Left colon (tissue), 2 donors: ENCODE measurements at places on chromosomes 7 and 10.

GRCh38 chr10:60042914-60043313 is 136.6 kb upstream of the CCDC6 start:
- DNase-seq: no peak

- no peak for DNase-seq
Measured at GRCh38 chr10:50541921-50542320, 81.8 kb downstream of the SGMS1 start.

DNA sequence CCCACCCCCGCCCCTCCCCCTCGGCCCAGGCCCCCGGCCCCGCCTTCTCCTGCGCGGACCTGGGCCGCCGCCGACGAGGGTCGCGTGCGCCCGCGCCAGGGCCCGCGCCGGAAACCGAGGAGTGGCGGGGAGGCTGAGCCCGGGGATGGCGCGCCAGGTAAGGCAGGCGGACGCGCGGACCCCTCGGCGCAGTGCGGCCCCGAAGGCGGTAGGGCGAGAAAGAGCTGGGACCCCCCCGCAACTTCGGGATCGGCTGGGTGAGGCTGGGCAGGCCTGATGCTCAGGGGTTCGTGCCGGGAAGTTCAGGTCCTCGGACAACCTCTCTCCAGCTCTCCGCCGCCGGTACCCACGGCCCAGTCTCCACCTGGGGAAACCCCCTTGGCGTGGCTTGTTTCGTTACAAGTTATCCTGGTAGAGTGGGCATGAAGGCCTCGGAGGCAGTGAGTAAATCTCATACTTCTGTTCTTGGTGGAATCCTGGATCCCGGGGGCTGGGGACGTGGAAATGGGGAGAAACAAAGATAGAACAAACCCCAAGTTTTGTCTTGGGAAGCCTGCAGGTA is 58.4 kb downstream of the ZNF467 start:
- no peak for DNase-seq

- DNase-seq: no peak
Measured at GRCh38 chr10:52871191-52871843, 98.7 kb upstream of the MBL2 start.

GRCh38 chr10:61606959-61607907 is 55.5 kb upstream of the CABCOCO1 start:
- DNase-seq: no peak

- DNase-seq: no peak
Measured at GRCh38 chr7:19144661-19145433, at the start of gene FERD3L. Gene FERD3L, minus strand, starts transcription at chr7:19145421. Its CDS starts 59 bp downstream, at chr7:19145362.

DNA sequence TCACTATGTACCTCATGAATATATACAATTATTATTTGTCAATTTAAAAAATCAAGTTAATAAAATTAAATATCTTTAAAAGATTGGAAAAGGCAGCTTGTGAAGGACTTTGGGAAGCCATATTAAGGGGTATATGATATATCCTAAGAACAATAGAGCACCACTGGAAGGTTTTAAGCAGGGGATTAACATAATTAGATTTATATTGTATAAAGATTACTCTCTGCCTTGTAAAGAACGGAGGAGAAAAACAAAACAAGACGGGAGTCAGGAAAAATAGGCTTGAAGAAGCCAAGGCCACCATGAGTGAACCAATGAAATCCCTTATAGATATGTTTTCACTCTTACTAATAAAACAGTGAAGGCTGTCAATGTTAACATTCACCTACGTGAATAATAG is 11.1 kb upstream of the CNNM1 start:
- no peak for DNase-seq

DNA sequence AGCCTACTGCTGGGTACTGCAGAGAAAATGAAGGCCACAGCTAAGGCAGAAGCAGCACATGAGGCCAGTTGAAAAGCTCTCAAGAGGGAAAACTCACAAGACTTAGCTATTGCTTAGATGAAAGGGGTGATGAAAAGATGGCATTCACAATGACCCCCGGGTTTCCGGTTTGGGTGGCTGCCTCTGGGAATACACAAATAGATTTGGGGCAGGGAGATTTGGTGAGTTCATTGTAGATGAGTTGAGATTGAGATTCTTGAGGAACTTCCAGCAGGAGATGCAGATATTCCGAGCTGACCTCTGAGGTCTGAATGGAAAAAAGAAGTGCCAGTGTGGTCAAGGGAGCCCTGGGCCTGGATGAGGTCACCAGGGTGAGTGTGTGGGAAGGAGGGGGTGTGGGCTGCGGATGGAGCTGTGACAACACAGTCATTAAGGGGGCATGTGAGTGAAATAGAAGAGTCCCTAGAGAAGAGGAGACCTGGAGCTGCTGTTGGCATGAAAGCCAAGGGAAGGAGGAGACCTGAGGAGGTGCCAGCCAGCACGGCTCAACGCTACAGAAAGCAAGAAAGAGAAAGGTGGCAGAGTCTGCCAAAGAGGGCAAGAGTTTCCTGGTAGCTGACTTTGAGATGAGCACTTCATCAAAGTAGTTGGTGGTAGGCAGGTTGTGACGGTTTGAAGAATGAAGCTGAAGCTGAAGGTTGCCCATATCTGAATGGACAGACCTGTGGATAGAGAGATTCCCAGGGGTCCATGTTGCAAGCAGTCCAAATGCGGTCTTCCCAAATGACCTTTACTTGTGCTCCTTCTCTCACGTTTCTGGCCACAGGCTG is 43.7 kb downstream of the HIF1AN start:
- no peak for DNase-seq
